ENCODE measurements at places on chromosomes 5 and 9.

- DNase-seq: no peak
Observed at GRCh38 chr9:73736270-73736669, 584.6 kb downstream of the ANXA1 start.

DNA sequence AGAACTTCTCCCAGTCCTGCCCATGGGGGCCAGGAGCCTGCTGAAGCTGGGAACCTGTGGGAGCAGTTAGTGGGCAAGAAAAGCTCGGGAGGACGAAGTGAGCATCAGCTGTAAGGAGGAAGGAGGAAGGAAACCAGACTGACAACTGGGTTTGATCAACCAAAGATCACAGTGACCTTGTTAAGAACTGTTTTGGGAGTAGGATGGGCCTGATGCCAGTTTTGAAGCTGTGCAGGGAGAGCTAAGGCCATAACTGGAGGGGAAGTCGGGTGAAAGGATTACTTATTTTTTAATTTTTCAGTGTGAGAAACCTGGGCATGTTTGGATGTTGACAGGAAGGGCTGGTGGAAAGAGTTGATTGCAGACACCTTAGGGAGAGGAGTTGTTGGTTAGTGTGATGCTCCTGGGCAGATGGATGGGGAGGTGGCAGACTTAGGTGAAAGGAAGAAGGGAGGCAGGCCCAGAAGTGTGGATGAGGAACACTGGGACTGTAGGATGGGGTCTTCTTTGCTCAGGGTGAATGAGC, 58.3 kb upstream of the KLF4 start:
- DNase-seq: no peak

GRCh38 chr9:136353757-136354488, 9.6 kb downstream of the DNLZ start:
- no peak for DNase-seq

- DNase-seq: no peak
Observed at GRCh38 chr5:172412724-172413286, 41.5 kb downstream of the SH3PXD2B start.

DNA sequence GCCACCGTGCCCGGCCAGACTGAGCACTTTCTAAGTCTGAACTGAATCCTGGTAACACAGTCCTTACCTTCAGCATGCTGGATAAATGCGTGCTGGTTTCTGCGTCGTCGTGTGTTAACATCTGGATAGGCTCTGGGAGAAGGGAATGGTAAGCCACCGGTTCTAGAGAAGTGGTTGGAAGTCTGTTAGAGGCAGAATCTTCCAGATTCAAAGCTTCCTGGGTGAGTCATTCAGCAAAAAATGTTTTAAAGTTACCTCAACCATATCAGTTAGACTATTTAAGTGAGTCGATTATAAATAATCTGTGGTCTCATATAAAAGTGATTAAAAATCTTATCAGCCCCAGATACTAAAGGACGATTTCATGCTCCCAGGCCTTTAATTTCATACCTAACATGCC, 256.5 kb upstream of the NFIL3 start:
- DNase-seq: no peak

GRCh38 chr9:125932746-125933455, 185.7 kb downstream of the PBX3 start:
- no peak for DNase-seq

- no peak for DNase-seq
Observed at GRCh38 chr9:123929177-123929869, 603 bp downstream of the DENND1A start.

DNA sequence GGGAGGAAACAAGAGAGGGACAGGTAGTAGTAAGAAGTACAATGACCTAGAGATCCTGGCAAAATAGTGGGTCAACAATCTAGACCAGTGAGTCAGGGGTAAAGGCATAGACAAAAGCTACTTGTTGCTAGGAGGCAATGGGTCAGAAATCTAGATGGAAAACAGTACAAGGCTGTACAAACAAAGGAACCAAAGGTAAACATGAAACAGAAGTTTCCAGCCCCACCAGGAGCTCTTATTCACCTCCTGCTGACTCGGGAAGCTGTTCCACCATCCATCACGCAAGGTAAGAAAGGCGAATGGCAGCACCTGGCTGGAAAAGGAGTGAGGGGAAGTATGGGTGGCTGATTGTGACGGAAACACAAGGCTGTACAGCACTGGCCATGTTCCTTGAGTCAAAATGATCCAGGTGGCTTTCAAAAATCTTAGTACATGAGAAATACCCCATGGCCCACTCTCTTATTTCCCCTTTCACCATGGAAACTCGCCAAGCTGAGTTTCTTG, 70.5 kb upstream of the RAI14 start:
- peak; percentile 64 for DNase-seq

All from T47D (cell line).